CD4-positive, alpha-beta T cell (primary cell): ENCODE measurements at places on chromosomes 2 and 18.

DNA sequence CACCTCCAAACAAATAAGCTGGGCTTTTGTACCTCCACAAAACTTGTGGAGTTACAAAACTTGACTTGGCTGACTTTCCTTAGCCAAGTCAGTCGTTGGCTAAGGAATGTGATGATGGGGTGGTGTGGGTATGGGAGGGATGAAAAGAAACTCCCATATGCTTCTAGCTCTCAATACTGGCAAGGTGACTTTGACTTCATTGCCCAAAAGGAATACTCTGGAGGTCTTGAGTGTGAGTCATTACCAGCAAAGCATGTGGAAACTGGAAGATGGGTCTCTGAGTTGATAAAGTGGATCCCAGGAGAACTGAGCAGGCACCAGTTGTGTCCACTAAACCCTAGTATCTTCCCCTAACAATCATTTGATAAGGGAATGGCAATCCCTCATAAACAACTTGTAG, 226.7 kb downstream of the GULP1 start:
- H3K27ac ChIP-seq: no peak overlapping the region
- no peaks in the 10 kb centered on the region for H3K27me3 ChIP-seq
- H3K4me1 ChIP-seq: no peaks in the 10 kb centered on the region
- no peak overlapping the region for H3K4me3 ChIP-seq
- no peak for DNase-seq
- no peaks in the 10 kb centered on the region for H3K36me3 ChIP-seq

- H3K4me3 ChIP-seq: no peak overlapping the region
- no peak for DNase-seq
- H3K36me3 ChIP-seq: no peaks in the 10 kb centered on the region
- no peak overlapping the region for H3K27ac ChIP-seq
Observed at GRCh38 chr2:185433824-185434223, 304.8 kb upstream of the FSIP2 start.

- H3K27ac ChIP-seq: no peak overlapping the region
- H3K4me1 ChIP-seq: peaks cover 6% of the 10 kb centered on the region
- no peaks in the 10 kb centered on the region for H3K27me3 ChIP-seq
- no peak overlapping the region for H3K4me3 ChIP-seq
- no peaks in the 10 kb centered on the region for H3K36me3 ChIP-seq
- no peak for DNase-seq
Observed at GRCh38 chr18:44716697-44717163, 36.0 kb downstream of the SETBP1 start.

- no peaks in the 10 kb centered on the region for H3K27me3 ChIP-seq
- H3K27ac ChIP-seq: peak overlapping the region; percentile 81
- H3K36me3 ChIP-seq: no peaks in the 10 kb centered on the region
- DNase-seq: no peak
- H3K4me3 ChIP-seq: peak overlapping the region; percentile 66
Observed at GRCh38 chr18:12946549-12947284, 1.1 kb upstream of the SEH1L start.

GRCh38 chr2:201402651-201403562, 45.8 kb upstream of the FLACC1 start:
- H3K27me3 ChIP-seq: no peaks in the 10 kb centered on the region
- H3K4me3 ChIP-seq: no peak overlapping the region
- no peak overlapping the region for H3K27ac ChIP-seq
- no peaks in the 10 kb centered on the region for H3K4me1 ChIP-seq
- H3K36me3 ChIP-seq: peaks cover 28% of the 10 kb centered on the region

- no peaks in the 10 kb centered on the region for H3K27me3 ChIP-seq
- H3K4me1 ChIP-seq: no peaks in the 10 kb centered on the region
- no peak overlapping the region for H3K27ac ChIP-seq
- H3K4me3 ChIP-seq: no peak overlapping the region
Observed at GRCh38 chr18:41936471-41937134, 18.4 kb upstream of the PIK3C3 start.

- H3K27ac ChIP-seq: no peak overlapping the region
- no peaks in the 10 kb centered on the region for H3K36me3 ChIP-seq
- H3K4me3 ChIP-seq: no peak overlapping the region
- no peak for DNase-seq
- H3K4me1 ChIP-seq: no peaks in the 10 kb centered on the region
Observed at GRCh38 chr2:33116799-33117198, 170.0 kb downstream of the LTBP1 start.
